ENCODE measurements at places on chromosomes 12 and 14.

DNA sequence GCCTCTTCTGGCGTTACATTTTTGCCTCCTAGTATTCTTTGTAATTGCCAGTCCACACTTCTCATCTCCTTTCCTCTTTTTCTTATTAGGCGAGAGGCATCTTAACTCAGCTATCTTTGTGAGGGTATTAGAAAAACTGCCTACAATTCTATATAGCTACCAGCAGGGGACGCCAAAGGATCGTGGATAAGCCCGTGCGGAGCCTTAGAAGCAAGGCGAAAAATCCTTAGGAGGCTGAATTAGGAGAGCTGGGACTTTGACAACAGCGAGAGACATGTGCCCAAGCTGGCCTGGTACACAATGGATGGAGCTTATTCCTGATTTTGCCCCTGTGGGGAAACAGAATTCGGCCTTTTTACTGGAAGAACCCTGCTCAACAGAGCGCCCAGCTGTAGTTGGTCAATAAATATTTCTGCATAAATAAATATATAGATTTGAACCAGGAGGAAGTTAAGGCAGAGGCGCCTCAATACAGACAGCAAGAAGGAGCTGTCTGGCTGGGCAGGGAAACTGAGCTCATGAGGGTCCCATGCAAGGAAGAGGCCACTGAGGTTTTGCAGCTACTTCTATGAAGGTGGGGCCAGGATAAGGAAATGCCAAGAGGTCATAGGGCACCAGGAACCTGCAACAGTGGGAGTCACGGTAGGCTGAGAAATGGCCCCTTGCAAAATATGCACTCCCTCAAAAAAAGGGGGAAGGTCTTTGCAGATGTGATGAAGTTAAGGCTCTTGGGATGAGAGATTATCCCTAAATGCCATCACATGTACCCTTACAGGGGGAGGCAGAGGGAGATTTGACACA, 14.6 kb upstream of the RBM19 start:
- peak; percentile 15 for DNase-seq

DNA sequence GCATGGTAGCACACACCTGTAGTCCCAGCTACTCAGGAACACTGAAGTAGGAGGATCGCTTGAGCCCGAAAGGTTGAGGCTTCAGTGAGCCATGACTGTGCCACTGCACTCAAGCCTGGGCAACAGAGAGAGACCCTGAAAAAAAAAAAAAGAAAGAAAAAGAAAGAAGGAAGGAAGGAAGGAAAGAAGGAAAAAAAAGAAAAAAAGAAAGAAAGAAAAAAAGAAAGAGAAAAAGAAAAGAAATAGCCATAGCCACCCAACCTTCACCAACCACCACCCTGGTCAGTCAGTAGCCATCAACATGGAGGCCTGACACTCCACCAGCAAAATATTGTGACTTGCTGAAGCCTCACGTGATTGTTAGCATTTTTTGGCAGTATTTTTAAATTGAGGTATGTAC, 21.4 kb upstream of the TMEM263 start:
- no peak for DNase-seq

- DNase-seq = peak; percentile 31
These were observed 711 bp downstream of the SBNO1 start for GRCh38 chr12:123363740-123364531.

- DNase-seq = no peak
These were observed 155.2 kb downstream of the LRIG3 start for GRCh38 chr12:58765076-58765475.

GRCh38 chr12:71009430-71010142, 89.0 kb upstream of the PTPRR start:
- no peak for DNase-seq

GRCh38 chr14:26281280-26281998, 316.4 kb downstream of the NOVA1 start:
- DNase-seq = no peak

DNA sequence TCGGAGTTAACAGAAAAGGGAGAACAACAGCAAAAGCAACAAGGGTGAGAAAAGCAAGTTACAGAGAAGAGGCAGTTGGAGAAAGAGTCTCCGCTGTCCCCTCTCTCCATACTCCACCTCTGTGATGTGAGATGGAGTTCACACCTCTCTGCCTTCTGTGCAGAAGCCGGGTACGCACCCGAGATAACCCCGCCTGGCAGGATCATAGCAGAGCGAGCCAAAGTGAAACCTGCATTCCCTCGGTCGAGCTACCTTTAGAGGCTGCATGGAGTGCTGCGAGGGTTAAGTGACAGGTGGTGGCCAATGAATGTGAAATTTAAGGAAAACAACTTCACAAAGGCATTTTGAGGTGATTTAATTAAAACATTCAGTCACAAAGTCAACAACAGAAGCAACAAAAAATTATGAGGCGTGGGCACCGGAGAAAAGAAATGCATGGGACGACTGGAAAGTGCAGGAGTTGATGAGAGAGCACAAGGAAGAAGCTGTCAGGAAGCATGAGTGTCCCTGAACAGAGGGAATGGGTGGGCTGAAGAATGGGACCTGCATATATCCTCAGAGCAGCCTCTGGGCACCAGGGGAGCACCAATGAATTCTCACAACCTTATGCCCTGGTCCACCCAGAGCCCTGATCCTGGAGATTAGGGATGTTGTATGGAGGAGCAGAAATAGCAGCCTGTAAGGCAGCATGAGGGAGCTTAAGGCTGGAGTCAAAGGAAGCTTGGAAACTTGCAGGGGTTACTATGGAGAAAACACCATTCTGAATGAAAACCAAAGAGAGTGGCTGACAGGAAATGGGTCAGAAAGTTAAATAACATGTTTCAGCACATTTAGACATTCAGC, 208.3 kb downstream of the EMP1 start:
- no peak for DNase-seq

DNA sequence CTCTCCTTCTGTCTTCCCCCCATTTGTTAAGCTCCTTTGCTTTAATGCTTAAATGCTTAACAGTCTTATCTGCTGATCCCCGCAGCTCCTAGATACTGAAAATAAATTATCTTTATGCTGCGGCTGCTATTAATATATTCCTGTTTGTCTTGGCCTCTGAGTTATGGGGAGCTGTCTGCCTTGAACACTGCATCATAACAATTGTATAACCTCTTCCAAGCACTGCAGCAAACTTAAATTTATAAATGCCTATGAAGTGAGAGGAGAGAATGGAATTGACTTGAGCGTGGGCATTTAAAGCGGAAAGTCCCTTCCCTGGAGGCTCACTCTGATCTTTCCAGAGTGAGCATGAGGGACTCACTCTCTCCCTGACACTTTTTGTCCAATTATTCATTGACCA, 23.1 kb upstream of the DCP1B start:
- no peak for DNase-seq

DNA sequence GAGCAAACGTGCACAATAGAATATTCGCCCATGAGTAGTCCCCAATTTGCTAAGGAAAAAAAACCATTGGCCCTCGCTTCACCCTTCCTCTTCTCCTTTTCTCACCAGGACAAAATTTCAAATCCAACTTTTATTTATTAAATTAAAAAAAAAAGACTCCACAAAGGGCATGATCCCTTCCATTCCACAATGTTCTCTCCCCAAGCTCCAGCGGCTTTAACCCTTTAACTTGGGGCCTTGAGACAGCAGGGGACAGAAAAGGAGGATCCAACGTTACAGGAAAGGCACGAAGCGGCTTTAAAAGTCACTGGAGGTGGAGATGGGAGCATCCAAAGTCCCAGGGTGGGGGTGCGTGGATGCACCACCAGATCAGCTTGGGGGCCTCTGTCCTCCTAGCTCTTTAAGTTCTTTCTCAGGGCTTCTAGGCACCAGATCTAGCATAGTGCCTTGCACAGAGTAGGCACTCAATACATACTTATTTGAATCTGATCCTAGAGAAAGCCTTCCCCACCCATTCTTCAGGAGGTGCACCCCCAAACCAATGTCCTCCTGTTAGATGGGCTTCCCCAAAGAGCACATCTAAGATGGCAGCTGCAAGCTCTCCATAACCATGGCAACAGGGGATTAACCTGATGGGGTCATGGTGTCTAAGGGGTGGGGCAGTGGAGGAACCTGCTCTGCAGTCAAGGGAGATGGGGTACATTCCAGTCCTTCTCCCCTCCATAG, 5.2 kb upstream of the AAAS start:
- no peak for DNase-seq

GRCh38 chr14:97827746-97828145, 1030.6 kb downstream of the VRK1 start:
- DNase-seq = no peak

DNA sequence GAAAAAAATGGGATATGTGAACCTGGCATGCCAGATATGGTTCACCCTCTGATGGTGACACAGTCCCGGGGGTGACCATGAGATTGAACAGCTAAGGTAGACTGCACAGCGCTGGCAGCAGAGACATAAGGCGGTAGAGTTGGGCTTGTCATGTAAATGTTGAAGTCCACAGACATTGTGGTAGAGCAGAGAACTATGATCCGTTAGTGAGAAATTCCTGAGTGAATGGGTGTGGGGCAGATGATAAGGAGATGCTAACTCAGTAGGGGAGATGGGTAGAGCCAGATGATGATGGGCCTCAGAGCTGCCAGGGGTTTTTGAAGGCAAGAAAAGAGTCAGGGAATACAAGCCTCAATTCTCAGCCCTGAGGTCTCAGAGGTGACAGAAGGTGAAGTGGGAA, 51.1 kb upstream of the DNM1L start:
- DNase-seq = no peak

DNA sequence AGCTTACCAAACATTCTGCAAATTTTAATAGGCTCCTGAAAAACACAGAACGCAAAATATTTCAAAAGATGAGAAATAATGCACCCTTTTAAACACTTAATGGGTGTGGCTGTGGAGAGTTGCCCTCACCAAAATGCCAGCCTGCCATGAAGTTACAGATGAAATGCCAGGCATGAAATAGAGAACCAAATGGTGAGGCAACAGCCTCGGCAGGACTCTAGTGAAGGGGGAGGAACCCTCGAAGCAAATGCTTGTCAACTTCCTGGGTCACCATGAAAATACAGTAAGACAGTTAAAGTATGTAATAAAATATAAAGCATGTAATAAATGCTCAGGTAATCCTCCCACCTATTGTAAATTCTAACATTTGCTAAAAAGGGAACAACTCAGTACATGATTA, 24.1 kb downstream of the DUSP16 start:
- DNase-seq = no peak

DNA sequence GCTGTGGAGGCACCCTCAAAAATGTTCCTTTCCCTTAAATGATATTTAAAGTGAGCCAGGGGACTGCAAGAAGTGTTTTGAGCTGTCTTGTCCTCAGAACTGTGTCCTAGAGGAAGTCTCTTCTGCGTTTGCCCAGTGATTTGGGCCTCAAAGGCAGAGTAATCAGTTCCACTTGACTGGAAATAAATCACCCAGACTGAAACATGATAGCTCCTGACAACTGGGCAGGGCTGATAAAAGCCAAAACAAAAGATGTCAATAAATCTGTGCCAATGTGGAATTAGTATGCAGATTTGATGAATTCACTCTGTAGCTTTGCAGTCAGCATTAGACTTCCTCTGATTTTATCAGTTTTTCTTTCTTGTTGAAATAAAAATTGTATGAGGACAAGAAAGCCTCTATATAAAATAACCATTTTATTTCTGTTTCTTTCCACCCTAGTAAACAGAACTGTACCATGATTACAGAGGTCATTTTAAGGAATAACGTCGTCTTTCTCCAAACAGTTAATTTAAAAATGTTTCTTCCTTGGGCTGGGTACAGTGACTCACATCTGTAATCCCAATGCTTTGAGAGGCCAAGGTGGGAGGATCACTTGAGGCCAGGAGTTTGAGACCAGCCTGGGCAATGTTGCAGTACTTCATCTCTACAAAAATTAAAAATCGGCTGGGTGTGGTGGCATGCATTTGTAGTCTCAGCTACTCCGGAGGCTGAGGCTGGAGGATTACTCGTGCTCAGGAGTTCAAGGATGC, 180.8 kb downstream of the ERC1 start:
- no peak for DNase-seq

- DNase-seq = no peak
These were observed 1.6 kb downstream of the TMEM229B start for GRCh38 chr14:67486890-67487289.

- no peak for DNase-seq
These were observed 402.2 kb downstream of the AEBP2 start for GRCh38 chr12:19841451-19841850.

DNA sequence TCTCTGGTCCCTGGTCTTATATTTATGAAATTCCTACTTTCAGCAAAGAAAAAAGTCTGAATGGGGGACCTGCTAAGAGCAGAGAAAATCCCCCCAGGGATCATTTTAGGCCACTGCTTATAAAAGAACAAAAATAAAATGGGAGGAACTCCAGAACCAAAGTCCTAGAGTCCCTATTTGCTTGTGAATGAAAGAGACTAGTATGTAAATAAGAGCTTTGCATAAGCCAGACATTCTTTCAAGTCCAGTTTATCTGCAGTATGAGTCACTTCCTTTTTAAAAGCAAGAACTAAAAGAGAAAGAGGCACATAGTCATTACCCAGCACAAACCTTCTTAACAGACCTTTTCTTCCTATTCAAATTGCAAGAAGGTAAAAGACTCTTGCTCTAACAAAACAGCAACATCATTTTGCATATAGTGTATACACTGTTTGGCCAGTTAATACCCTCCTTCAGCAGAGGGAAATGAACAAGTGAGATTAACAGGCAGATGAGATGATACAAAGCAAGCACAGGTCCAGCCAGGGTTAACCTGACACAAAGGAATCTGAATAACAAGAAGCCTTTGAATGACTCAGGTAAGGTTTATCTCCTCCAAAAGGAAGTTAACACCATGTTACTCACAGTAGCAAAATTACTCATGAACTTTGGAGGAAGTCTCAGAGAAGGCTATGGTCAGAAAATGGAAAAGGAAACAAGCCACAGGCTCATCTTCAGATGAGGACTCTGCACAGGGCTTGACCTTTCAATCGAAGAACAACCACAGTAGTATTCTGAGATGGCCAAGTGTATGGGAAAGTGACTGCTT, 87.3 kb downstream of the PHLDA1 start:
- peak; percentile 44 for DNase-seq

GRCh38 chr14:81303258-81303935, 82.6 kb upstream of the GTF2A1 start:
- no peak for DNase-seq

DNA sequence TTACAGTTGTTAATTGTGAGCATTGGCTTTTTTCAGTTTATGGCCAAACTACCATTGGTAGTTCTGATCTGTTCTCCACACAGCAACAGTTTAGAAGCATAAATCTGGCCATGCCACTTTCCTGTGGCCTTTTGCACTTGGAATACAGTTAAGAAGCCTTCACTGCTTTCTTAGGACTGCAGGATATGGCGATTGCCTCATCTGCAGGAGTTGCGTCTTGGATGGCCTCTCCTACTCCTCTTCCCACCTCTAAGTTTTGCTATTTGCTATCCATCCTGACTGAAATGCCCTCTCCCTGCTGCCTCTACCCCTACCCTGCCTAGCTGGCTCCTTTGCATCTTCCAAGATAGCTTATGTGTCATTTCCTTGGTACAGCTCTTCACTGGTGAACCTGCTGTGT, 12.8 kb upstream of the BMAL2 start:
- DNase-seq = no peak

GRCh38 chr12:81347404-81347803, 269.5 kb downstream of the ACSS3 start:
- DNase-seq = no peak

GRCh38 chr12:96104566-96104965, 69.2 kb upstream of the LTA4H start:
- DNase-seq = no peak

- DNase-seq = no peak
These were observed 104.6 kb upstream of the PWP1 start for GRCh38 chr12:107580750-107581618.

- DNase-seq = no peak
These were observed 310.4 kb downstream of the KCNC2 start for GRCh38 chr12:74899031-74899829.

- DNase-seq = no peak
These were observed 65.6 kb downstream of the CCDC88C start for GRCh38 chr14:91352053-91352452.

All from activated CD4-positive, alpha-beta T cell treated with anti-CD3 and anti-CD28 coated beads for 4 hours (primary cell).